ENCODE measurements at places on chromosomes 7 and 10.

GRCh38 chr10:44703241-44704155, 207.6 kb upstream of the TMEM72 start:
- no peak for DNase-seq

- no peak for DNase-seq
Observed at GRCh38 chr7:28390426-28390825, 21.9 kb upstream of the CREB5 start.

DNA sequence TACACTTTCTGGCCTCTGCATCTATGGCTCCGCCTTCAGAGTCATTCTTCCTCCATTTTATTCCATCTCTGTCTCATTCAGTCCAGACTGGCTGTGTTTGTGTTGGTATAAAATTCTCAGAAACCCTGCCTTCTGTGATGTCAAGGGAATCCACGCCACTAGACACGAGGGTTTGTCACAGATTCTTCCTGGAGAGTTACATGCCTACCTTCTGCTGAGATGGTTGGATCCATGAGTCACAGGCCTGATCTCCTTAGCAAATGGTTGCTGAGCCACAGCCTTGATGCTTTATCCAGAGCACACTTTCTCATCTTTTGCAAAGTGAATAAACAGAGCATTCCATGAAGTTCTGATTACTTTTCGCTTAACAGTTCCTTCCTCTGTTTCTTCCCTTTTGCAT, 35.9 kb upstream of the TSPAN33 start:
- DNase-seq: peak; percentile 7

DNA sequence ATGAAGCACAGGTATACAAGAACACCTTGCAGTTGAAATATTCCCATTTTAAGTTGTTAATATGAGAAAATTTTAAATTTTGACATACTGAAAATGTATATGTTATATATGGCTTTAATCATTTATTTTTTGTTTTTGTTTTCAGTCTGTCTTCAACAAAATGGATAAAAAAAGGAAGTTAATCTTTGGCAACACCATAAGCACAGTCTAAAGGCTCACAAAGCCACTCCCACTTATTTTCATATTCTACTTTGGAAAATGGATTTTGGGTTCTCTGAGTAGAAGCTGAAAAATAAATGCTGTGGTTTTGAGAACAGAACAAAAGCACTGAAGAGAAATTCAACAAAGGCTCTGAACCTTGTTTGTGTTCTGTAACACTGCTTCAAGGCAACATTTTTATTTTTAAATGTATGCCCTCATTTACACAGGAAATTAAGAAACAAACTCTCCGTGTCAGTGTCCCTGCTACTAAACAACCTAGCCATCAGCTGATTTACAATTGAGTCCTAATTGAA, 81.3 kb upstream of the LRRN3 start:
- DNase-seq: no peak

- no peak for DNase-seq
Observed at GRCh38 chr10:63286340-63286739, 153.2 kb downstream of the NRBF2 start.

- DNase-seq: no peak
Observed at GRCh38 chr10:69295027-69295636, 16.8 kb downstream of the HK1 start.

- DNase-seq: no peak
Observed at GRCh38 chr10:86308056-86308455, 58.5 kb downstream of the GRID1 start.

DNA sequence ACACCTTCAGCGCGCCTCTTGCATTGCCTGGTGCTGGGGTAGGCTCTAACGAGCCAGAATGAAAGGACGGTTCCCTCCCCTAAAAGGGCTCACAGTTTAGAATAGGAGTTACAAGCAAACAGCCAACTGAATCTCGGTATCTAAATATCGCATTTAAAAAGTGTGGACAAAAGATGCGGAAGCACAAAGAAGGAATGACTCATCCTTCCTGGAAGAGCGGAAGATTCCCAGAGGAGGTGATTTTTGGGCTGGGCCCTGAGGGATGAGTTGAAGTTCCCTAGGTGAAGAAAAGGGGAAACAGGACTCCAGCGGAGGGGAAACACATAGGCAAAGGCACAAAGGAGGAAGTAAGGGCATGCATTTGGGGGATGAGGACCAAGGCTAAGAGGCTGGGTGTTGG, 29.9 kb downstream of the SRRM3 start:
- DNase-seq: no peak

GRCh38 chr7:135454060-135454459, 55.8 kb downstream of the CNOT4 start:
- DNase-seq: no peak

DNA sequence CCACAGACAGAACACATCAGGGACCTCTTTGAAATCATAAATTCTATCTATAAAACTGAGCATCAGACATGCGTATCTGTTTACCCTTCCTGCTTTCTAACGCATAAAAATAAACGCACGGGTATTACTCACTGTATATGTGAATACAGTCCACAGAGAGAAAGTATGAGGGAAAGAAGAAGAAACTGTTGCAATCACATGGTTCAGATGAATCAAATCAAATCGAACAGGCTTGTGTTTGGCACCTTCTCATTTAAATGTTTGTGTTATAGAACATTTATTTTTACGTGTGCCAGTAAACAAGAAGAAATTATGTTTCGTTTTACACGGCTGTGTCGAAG, 322.0 kb downstream of the FRMD4A start:
- DNase-seq: no peak

DNA sequence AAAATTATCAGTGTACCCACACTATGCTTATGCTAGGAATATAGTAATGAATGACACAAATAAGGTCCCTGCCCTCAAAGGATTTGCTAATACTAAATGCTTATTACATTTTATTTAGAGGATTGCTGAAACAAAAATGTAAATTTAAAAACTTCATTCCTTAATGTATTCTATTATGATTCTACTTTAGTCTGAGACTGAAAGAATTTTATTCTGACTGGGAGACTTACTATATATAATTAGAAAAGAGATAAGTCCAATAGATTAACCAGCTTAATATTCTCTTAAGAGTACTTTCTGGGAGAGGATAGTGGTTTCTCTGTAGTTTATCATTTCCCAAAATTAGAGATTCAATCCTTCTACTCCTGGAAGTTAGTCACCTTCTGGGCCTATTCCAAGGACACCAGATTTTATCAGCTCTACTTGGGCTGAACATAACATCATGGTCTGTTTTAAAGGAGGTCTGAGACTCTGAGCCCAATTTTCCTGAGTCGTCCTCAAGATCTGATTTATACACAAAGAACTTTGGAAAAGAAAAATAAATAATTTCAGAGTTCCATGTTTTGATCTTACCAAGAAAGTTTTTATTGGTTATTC, 41.1 kb downstream of the ASZ1 start:
- DNase-seq: no peak

DNA sequence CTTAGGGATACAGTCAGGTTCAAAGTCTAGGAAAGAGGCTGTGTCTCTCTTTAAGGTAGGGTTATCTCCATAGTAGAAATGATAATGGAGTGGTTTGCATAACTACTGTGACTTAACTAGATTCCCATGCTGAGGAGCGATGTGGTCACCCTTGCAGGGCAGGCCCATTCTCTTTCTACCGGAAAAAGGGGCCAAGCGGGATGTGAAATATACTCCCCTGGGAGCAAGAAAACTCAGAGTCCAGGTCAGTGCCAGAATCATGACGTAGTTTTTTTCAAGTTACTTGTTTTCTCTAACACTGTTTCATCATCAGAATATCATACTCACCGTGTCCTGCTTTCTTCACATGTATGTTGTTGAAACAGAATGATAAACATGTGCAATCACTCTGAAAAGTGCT, 649.0 kb upstream of the ANKRD30A start:
- no peak for DNase-seq

- no peak for DNase-seq
Observed at GRCh38 chr10:8511026-8511425, 456.5 kb downstream of the GATA3 start.

- peak; percentile 74 for DNase-seq
Observed at GRCh38 chr7:28926871-28927597, 31.1 kb downstream of the TRIL start.

DNA sequence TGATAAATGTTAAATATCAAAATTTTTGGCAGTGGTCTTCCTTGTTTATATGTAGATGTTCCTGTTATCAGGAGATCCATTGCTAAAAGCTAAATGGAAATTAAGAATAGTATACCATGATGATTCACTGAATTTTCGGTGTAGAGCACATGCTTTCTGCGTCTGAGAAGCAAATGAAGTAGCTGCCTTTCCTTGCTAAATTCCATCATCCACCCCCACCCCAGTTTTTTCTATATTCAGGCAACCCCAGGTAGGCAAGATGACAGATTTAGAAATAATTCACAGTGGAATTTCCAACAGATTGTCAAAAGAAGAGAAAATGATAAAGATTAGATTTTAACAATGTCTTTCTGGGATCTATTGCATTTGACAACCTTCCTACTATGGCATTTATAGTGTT, 231.9 kb downstream of the PLXDC2 start:
- DNase-seq: no peak

GRCh38 chr7:40538281-40538680, 403.5 kb downstream of the SUGCT start:
- DNase-seq: no peak

- DNase-seq: no peak
Observed at GRCh38 chr10:74171625-74172024, 20.6 kb downstream of the ADK start.

GRCh38 chr10:46062723-46063428, 16.8 kb upstream of the MSMB start:
- no peak for DNase-seq

DNA sequence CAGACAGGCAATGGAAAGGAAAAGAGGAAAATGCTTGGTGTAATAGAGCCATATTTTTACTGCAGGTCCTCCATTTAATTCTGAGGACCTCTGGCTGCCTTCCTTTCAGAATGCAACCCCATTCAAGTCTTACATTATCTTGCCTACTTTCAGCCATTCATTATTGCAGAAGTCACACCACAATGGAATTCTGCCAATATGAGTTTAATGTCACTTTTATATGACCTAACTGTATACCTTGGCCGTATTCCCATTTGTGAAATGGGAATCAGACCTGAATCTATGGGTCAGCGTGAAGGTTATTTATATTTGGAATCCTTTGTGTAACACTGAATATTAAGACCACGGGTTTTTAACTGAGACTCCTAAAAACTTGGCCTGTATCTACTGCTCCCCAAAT, 241.7 kb upstream of the AOAH start:
- DNase-seq: no peak

DNA sequence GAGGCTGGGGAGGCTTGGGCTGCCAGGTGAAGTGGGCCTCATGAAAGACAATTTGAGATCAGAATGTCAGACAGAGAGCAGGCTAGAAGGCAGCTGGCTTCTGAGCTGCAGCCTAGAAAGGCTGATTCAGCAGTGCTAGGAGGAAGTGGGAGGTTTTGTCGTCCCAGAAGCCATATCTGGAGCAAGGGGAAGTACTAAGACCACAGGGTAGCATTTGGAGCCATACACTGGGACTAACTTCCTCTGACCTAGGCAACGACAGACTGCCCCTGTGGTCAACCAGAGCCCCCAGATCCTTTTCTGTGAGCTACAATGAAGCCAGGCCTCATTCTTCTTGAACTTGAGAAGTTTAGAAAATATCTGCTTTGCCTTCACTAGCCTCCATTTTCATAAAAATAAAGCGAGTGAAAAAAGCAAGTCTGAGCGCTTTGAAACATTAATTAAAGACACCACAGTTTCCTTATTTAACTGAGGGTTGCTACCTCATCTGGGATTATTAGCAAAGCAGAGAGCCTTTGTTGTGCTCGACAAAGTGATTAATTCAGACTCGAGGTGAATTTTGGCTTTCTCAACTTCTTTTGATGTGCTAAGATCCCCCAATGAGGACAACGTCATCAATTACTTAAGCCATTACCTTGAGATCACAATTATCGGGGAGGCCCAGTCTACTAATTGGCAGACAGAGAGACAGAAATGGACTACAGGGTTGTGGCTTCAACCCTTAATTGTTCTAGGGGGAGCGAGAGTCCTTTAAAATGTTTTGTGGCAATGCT, 26.6 kb downstream of the TBXAS1 start:
- DNase-seq: no peak

DNA sequence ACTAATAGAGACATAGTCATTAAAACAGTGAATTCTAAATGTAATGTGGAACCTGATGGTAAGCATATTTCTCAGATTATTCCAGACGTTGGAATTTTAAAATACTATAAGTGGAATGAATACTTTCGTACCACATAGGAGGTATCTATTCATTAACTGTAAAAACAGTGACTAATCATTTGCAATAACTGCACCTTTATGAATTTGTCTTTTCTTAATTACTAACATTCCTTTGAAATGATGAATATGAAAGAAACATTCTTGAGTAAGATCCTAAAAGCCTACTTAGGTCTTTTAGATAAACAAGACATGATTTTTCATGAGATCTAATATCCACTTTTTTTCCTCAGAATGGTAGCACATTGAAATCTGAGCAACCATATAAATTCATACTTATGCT, 549.0 kb upstream of the LRRN3 start:
- no peak for DNase-seq

DNA sequence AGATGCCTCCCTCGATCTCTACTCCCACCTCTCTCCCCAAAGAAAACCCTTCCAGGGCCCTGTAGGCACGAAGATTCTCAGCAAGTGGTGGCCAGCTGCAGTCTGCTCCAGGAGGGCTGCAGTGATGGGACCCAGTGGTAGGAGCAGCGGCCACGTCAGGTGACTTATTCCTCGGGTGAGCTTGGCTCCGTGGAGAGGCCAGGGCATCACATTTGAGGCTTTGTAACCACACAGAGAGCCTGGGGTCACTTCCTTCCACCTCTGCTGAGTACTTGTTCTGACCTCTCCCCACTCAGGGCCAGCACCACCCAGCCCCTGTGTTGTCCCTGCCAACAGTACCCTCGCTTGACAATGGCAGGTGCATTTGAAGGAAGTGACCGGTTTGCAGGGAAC, 17.9 kb upstream of the EN2 start:
- DNase-seq: no peak

DNA sequence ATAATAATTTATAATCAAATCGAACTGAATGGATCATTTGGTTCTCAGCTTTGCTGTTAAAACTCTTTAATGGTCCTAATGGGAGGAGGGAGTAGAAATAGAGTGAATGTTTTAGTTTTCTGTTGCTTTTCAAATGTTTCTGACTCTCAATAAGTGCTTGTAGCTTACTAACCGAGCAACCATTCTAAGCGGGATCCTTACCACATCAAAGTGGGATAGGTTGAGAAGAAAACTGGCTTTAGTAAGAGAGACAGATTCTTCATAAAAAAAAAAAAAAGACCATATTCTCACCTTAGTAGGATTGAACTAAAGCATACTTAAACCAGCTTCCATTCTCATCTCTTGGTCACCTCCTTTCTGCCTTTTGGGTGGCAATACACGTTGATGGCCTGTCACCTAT, 584.2 kb downstream of the AUTS2 start:
- no peak for DNase-seq

GRCh38 chr10:93071674-93072224, 1.9 kb upstream of the CYP26A1 start:
- DNase-seq: no peak

- no peak for DNase-seq
Observed at GRCh38 chr7:87427288-87427687, 48.2 kb downstream of the ABCB4 start.

All from mammary epithelial cell (primary cell).